Activated T-helper 17 cell treated with anti-CD3 and anti-CD28 coated beads, Interleukin-2, amount 50 U/mL, for 72 hours (primary cell): ENCODE measurements at places on chromosomes 6 and 20.

- ATAC-seq = no peak
Observed at GRCh38 chr6:138588805-138589434, 89.6 kb upstream of the NHSL1 start.

GRCh38 chr6:15517600-15517999 is 145.2 kb downstream of the DTNBP1 start:
- no peak for ATAC-seq

- no peak for ATAC-seq
Observed at GRCh38 chr6:33763483-33763882, 16.8 kb upstream of the IP6K3 start.

DNA sequence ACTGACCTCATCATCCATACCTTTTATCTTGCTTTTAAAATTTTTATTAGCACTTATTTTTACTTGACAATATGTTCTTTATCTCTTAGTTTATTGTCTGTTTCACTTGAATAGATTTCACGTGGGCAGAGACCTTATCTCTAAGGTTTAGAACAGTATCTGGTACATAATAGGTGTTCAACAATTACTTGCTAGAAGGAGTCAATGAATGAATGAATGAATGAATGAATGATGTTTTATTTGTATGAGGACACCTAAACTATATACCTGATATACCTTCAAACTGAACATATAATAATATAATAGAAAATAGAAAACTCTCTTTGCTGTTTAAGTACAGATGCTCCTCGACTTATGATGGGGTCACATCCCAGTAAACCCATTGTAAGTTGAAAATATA is 412.6 kb downstream of the CDKAL1 start:
- ATAC-seq = no peak

GRCh38 chr20:54707801-54708200 is 232.4 kb downstream of the DOK5 start:
- ATAC-seq = no peak

- ATAC-seq = no peak
Observed at GRCh38 chr6:162849269-162849668, 121.5 kb downstream of the PACRG start.

- ATAC-seq = no peak
Observed at GRCh38 chr6:92201618-92202017, 1217.7 kb downstream of the EPHA7 start.

DNA sequence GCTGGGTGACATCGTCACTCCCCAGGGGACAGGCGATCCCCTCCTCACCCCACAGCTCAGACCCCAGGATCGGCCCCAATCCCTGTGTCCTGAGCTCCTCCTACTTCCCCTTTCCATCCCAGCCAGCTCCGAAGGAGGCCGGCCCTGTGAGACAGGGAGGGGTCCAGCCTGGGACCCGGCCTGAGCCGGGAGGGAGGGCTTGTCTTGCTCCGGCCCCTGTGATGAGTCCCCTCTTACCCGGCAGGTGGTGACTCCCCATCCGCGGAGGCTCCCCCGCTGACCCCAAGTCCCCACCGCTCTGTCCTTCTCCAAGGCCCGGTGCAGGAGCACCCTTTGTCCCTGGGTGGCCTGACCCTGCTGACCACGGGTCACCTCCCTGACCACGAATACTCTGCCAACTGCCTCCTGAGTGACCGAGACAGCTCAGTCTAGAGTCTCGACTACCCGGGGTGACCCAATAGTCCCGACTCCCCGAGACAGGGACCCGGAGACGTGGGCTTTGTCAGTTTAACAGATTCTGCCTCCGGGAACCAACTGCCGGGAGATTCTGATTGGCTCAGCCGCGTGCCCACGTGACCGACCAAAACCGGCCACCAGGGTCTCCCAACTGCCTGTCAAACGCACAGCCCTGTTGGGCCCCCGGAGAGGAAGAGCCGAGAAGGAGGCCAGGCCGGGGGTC is 187.4 kb upstream of the PROKR2 start:
- ATAC-seq = no peak

- no peak for ATAC-seq
Observed at GRCh38 chr6:1795910-1796309, 186.2 kb downstream of the FOXC1 start.

GRCh38 chr6:68572975-68573374 is 62.1 kb upstream of the ADGRB3 start:
- no peak for ATAC-seq

DNA sequence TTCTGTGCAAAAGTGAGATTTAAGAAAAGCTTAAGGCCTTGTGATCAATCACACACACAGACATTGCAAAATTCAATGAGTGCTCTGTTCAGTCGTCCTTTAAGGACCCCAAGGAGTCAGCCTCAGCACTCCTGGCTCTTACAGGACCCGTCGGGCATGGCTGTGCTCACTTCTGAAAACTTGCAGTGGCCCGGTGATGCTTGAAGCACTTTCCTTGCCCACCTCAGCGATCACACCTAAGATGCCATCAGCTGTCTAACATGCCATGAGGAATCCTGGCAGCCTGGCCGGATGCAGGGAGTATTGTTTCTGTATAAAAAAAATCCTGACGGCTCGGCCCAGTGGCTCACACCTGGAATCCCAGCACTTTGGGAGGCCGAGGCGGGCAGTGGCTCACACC is 101.4 kb upstream of the LAMP5 start:
- ATAC-seq = no peak

DNA sequence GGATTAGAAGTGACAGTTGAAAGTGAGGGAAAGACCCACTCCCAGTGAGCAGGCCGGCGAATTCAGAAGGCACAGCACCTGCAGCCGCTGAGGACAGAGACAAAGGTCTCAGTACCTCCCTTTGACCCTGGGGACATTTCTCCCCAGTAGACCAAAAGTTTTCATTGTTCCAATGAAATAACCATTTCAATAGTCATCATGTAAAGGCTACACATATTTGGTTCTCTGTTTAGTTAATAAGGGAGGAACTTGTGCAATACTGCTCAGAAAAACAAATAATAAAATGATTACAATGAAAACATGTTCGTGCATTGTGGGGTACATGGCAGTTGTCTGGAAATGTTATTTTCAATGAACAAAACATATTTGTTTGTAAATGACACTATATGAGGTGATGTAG is 52.5 kb downstream of the EDN1 start:
- ATAC-seq = no peak

DNA sequence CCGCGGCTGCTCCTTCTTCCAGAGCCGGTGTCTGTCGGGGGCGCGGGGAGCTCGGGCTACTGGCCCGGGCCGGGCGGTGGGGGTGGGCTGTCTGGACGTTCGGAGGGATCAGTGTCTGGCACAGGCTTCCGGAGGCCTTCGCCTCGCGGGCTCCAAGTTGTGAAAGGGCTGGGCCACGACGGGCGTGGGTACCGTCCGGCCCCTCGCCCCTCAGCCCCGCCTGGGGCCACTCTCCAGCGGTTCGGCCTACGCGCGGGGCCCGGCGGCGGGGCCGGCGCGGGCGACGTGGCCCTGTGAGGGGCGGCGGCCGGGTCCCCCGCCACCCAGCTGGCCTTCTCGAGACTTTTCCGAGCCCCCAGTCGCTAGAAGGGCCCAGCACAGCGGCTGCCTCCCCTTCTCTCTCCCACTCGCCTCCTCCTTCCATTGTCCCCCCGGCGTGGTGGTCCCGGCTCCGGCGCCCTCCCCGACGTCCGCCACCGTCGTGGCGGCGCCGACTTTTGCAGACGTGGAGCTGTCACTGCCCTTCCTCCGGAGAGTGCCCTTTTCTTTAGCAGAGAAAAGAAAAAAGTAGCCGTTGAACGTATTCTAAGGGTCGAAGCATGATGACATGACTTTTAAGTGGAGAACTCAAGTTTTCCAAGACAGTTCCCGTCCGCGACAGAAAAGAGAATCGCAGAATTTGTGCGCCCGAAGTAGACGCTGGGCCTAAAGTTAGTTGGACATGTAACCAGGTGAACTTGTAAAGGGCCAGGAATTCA is 571 bp downstream of the ITCH start:
- peak; percentile 67 for ATAC-seq

- ATAC-seq = no peak
Observed at GRCh38 chr6:42394151-42394550, 57.6 kb downstream of the TRERF1 start.

- ATAC-seq = no peak
Observed at GRCh38 chr20:49483018-49483695, 689 bp upstream of the KCNB1 start.

- ATAC-seq = no peak
Observed at GRCh38 chr6:150765067-150765764, 100.3 kb upstream of the MTHFD1L start.

DNA sequence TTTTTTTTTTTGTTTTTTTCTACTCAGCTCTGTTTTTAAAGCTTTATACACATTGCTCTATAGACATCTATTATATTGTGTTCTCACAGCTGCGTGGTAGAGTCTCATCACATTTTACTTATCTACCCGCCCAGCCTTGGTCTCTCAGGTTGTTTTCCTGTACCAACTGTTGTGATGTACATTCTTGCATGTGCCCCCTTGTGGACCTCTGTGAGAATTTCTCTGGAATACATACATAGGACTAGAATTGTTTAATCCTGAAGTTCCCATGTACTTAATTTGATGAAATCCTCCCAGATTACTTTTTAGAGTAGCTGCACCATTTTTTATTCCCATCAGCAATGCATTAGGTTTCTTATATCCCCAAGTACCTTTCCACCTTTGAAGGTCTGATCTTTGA is 40.4 kb upstream of the TINAG start:
- ATAC-seq = no peak

GRCh38 chr20:59006864-59007664 is at the start of gene CTSZ:
CTSZ (minus strand) TSS chr20:59007254; CDS start chr20:59007128, 126 bp downstream.
- ATAC-seq = peak; percentile 82

DNA sequence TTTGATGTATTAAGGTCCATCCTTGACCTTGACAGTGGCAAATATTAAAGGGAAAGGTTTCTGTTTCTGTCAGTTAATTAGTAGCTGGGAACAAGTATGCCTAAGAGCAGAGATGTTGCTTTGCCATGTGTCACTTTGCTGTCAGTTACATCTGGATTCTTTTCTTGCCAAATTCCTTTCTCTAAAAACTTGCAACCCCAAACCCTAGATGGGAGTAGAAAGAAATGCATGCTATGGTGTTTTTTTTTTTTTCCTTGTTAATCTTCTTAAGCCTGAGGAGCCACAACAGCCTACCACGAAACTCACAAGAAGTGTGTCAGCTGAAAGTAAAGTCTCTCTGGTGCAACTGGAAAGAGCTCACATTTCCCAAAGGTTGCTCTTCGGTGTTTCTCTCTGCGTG is 18.0 kb upstream of the CLDN20 start:
- ATAC-seq = no peak

- ATAC-seq = no peak
Observed at GRCh38 chr20:31838646-31839292, 6.6 kb downstream of the FOXS1 start.

- ATAC-seq = peak; percentile 73
Observed at GRCh38 chr6:33787954-33788693, 806 bp downstream of the LEMD2 start.

- ATAC-seq = peak; percentile 89
Observed at GRCh38 chr6:45398075-45398813, 20.5 kb upstream of the SUPT3H start.

DNA sequence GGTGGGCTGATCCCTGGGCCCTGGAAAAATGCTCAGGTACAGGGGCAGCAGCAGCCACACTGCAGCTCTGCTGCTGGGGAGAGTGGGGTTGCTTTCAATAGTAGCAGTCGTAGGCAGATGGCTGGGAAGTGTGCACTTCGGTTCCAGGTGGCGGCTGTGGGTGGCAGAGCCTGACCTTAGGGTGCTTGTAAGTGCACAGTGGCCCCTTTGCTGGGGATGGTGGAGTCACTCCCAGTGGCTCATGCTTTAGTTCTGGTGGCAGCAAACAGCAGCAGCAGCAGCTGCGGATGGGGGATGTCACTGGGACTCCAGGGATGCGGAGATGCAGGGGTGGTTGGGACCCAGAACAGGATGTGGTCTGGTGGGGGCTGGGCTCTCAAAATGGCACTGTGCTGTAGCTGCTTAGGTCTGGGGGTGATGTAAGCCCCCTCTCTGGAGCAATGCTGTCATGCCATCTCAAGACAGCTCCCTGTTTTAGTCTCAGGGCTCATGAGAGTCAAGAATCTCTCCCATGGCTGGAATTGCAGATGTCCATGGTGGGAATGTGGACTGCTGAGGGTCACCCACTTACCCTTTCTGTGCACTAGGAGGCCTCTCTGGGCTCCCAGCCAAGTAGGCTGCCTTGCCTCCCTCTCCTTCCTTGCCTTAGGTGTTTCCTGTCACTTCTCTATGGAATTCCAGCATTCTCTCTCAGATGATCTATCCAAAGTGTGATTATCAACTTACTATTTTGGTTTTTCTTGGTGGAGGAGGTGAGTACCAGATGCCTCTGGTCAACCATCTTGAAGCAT is 146.7 kb upstream of the SLC22A23 start:
- ATAC-seq = no peak

- ATAC-seq = no peak
Observed at GRCh38 chr6:1088492-1089001, 223.4 kb upstream of the FOXQ1 start.

DNA sequence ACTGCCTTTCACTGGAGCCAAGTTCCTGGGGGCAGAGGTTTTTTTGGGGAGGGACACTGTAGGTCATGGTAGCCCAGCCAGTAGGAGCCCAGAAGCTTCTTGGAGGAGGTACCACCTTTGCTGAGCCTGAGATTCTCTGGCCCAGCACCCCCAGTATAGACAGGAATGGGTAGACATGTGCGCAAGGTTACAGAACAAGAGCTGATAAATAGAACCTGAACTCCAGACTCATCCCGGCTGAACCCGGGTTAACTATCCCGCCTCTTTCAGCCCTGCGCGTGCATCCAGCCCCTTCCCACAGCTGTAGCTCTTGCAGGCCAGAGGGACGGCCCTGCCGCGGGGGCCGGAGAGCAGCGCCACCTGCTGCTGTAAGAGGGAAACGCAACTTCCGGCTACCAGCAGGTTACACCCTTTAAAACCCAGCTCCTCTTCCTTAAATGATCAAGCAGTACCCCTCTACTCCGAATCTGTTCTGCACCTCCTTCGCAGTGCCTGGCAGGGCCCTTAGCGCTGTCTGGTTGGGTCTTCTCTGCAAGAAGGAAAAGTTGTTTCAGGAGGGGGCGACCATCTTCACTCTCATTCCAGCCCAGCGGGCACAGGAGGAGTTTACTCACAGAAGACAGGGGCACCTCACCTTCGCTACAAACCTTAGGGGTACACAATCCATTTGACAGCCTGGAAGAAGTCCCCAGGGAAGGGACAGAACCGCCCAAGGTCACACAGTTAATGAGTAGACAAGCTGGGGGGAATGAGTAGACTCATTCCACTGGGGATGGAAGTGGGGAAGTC is 7.5 kb downstream of the SRXN1 start:
- peak; percentile 90 for ATAC-seq

DNA sequence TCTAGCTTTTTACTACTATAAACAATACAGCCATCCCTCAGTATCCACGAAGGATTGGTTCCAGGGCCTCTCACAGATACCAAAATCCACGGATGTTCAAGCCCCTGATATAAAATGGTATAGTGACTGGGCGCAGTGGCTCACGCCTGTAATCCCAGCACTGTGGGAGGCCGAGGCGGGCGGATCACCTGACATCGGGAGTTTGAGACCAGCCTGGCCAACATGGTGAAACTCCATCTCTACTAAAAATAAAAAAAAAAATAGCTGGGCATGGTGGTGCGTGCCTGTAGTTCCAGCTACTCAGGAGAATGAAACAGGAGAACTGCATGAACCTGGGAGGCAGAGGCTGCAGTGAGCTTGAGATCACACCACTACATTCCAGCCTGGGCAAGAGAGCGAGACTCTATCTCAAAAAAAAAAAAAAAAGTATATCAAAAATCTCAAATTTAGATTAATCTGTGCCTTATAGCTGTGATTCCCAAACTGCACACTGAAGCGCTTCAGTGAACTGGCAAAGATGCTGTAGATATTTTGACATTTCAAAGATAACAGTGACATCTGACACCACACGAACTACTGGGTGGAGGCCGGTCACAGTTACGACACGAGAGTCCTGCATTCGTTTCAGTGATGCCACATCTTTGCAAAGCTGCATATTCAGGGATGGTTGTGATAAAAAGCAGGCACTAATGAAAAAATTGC is 38.3 kb downstream of the MRS2 start:
- no peak for ATAC-seq
